ENCODE measurements at places on chromosomes 2 and 18.
A peak's percentile ranks its signal among the peaks of the same experiment; 100 is the strongest.

- peak; percentile 26 for DNase-seq
These were observed 34.5 kb upstream of the TSPYL6 start for GRCh38 chr2:54290356-54291025.

- DNase-seq, result no peak
These were observed 75.3 kb downstream of the INHBB start for GRCh38 chr2:120421126-120421829.

- peak; percentile 85 for DNase-seq
These were observed 3.2 kb downstream of the NRP2 start for GRCh38 chr2:205685314-205686055.

GRCh38 chr2:98759827-98760625 is 29.1 kb upstream of the MGAT4A start:
- DNase-seq, result no peak

GRCh38 chr18:50961974-50962373 is 5.9 kb upstream of the ELAC1 start:
- no peak for DNase-seq

- no peak for DNase-seq
These were observed 162.1 kb downstream of the UBE2E3 start for GRCh38 chr2:181142514-181142913.

- no peak for DNase-seq
These were observed 42.9 kb downstream of the FECH start for GRCh38 chr18:57543560-57543959.

Data from H7 (cell line).